ENCODE measurements at places on chromosomes 3 and 15.

- DNase-seq: peak; percentile 21
These were observed 110.5 kb upstream of the GAP43 start for GRCh38 chr3:115512565-115513415.

- DNase-seq: no peak
These were observed 30.8 kb downstream of the MUC20 start for GRCh38 chr3:195751560-195751959.

DNA sequence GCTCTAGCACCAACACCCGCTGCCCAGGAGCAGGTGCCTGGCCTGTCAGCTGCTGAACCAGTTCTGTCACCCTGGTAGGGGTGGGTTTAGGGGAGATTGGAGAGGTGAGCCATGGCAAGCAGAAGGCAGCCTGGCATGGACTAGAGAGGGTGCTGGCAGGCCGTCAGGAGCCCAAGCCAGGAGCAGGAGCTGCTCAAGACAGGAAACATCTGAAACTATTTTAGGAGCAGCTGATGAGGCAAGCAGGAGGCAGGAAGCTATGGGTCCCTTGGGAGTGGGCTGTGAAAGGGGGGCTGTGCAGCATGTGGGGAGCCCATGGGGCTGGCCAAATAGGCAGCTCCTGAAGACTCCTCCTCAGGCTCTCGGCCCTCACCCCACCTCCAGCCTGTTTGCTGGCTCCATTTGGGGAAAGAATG, 2.3 kb downstream of the INKA1 start:
- no peak for DNase-seq

DNA sequence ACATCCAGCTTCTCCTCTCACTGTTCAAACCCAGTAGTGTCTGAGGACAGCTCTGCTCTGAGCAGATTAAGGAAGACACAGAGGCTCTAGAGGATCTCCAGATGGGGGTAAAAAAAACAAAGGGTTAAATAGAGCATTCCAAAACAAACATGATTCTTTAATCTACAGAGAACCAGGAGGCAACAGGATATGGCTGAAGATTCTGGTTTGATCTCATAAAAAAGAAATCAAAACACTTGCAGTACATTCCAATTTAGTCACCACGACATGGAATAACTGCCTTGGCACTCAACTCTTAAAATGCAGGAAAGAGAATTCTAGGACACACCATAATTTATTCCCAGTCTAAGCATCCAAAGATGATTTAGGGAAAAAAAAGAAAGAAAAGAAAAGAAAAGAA, 32.0 kb downstream of the TM4SF4 start:
- no peak for DNase-seq

DNA sequence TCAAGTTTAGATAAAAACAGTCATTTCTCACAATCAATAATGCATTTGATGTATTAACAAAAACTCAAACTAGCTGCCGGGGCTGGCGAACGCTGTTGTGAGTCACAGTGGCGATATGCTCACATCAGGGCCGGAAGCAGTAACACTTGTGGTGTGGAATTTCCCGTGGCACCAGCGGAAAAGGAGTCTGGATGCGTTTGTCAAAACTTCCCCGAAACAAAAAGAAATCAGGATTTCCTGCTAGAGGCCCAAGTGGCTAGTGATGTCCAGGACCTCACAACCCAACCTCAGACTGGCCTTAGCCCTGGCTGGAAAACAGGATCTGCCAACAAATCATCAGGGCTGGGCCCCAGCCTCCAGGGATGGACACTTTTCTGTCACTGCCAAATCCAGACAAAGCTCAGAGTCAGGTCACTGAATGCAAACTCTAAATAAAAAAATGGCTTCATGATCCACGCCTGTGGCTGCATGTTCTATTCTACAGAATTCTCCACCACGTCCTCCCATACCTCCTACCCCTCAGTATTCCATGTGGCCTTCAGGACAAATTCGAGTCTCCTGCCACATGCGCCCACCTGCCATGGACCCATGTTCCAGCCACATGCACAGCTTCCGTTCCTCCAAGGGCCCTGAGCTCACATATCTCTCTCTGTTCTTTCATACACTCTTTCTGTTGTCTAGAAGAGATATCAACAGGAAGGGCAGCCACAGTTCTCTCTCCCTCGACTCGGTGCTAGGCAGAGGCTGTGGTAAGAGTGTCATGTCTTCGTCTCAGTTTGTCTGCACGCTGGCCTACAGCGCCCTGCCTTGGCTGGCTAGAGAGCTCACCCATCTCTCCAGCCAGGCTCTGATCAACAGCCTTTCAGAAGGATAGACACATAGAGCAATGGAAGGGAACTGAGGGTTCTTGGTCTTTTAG, 35.4 kb downstream of the EHD4 start:
- DNase-seq: no peak

GRCh38 chr3:51704511-51704950, 2.3 kb upstream of the GRM2 start:
- DNase-seq: no peak

GRCh38 chr15:84785053-84785452, 32.1 kb upstream of the ALPK3 start:
- DNase-seq: no peak
